ENCODE measurements at places on chromosomes 11 and 22.

DNA sequence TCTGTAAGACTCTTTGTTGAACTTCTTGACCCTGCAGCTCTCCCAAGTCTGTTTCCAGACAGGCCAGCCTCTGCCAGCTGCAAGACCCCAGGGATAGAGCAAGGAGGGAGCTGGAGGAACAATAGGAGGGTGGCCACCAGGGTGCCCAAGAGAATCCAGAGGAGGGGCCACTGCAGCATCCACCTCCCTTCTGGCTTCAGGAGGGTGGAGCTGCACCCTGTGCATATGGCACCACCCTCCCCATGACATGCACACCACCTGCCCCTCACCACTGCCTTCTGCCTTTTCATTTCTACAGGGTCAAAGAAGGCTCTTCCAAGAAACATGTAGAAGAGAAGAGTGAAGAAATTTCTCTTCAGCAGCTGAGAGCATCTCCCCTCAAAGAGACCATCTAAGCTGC is 20.1 kb upstream of the POLA2 start:
- DNase-seq: no peak

DNA sequence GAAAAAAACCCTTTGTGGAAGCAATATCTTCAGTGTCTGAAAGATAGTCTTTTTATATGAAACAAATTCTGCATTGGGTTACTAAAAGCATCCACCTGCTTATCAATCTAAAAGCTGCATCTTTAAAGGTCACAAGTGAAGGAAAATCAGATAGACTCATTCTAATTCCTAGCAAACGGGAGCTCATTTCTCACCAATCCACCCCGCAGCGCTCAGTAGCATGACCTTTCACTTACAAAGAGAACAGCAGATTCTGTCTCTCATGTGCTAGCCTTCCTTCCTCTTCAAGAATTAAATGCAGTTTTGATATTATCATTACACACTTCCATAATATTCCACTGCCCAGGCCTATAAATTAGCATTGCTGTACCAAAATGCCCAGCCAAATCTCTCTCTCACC is 212.9 kb downstream of the CADM1 start:
- no peak for DNase-seq

GRCh38 chr11:47148903-47149531 is 27.7 kb downstream of the ARFGAP2 start:
- no peak for DNase-seq

GRCh38 chr22:20130319-20130718 is 1.3 kb upstream of the ZDHHC8 start:
- no peak for DNase-seq

- no peak for DNase-seq
These were observed 13.3 kb downstream of the MS4A13 start for GRCh38 chr11:60528465-60528864.

DNA sequence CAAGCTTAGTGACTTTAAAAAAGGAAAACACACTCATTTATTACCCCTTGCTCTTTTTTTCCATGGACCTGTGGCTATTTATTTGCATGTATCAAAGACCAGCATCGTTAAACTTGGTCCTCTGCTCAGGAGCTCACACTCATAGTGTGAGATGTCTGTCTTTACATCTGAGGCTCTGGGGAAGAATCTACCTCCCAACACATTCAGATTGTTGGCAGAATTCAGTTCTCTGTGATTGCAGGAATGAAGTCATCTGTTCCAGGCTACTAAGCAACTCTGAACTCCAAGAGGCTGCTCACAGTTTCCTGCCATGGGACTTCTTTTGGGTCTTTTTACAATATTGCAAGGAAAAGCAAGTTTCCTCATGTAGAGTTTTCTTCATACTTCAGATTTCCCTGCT is 138.8 kb downstream of the LRRC4C start:
- no peak for DNase-seq

DNA sequence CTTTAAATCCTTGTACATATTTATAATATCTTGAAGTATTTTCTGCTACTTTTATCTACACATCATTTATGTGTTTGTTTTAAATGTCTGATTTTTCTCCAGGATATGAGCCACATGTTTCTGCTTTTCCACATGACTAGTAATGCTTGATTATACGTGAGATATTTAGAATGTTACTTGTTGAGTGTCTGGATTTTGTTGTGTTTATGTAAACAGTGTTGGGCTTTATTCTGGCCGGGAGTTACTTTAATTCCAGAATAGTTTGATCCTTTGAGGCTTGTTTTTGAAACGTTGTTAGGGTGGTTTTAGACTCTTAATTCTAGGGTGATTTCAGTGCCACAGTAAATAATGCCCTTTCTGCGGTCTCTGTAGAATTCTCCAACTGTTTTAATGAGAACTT is 252.9 kb downstream of the BLID start:
- no peak for DNase-seq

- DNase-seq: no peak
These were observed 32.1 kb downstream of the HSD17B12 start for GRCh38 chr11:43712676-43713075.
